ENCODE measurements at places on chromosomes 5 and 9.

DNA sequence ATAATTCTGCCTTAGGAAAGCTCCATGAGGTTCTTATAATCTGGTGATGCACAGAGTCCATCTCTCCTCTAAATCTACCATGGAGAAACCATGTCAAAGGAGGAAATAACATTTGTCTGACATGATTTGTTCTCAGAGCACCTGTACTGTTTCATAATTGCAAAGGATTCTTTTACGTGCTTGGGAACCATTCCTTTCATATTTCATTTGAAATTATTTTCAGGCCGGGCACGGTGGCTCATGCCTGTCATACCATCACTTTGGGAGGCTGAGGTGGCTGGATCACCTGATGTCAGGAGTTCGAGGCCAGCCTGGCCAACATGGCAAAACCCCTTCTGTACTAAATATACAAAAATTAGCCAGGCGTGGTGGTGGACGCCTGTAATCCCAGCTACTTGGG, 65.4 kb downstream of the UGCG start:
- DNase-seq = no peak

DNA sequence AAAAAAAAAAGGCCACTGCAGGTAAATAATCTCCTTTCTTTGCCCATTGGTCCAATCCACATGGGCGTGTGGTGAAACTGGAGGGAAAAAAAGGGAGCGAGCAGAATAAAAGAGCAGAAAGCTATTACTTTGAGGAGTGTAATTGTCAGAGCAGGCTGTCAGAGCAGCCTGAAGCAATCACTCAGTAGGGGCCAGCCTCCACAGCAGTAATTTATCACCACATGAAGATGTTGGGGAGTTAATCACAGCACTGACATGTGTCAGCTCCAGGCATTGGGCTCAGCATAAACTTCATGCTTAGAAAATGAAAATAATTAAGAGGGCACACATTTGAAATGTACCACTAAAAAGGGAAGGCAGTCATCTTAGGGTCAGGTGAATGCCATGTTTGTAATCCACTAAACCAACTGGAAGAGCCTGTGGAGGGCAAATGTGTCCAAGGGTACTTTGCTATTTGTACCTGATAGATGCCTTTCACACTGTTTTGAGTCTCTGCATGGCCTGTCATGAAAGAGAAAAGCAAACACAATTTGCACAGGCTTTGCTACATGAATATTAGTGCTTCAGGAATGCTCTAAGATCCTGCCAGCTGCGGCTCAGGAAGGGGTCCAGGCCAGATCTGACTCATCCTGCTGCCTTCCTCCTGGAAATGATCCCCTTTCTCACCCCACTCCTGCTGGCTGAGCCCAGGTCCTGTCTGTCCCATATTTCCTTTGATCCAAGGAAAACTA, 2.9 kb upstream of the PTGER4 start:
- peak; percentile 25 for DNase-seq

DNA sequence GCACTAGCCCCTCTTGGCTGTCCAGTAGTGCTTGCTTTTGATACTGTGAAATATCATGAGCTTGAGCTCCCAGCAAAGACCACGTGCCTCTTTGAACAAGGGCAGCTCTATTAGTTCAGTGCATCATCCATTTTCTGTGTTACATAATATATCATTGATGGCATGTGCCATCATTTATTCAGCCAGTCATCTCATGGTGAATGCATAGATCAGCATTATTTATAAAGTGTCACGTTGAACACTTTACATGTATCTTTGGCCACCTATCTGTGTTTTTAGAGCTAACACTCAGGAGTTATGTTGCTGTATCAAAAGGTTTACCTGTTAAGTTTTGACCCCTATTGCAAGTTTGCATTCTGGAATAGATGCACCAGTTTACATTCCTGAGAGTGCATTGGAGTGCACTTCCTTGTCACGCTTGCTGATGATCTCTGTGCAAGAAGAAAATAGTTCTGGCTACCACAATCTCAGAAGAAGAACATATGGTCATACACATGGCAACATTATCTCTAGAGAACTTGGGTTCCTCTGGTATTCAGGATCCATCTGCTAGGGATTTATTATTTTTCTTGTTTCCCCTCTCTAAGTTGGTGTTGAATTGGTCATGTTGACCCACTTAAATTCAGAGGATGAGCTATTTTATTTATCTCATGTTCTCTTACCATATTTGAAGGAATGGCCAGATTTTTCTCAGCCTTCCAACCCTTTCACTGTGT, 120.9 kb downstream of the SH3GL2 start:
- DNase-seq = no peak

GRCh38 chr9:77800924-77801551, 152.9 kb upstream of the GNA14 start:
- DNase-seq = no peak

DNA sequence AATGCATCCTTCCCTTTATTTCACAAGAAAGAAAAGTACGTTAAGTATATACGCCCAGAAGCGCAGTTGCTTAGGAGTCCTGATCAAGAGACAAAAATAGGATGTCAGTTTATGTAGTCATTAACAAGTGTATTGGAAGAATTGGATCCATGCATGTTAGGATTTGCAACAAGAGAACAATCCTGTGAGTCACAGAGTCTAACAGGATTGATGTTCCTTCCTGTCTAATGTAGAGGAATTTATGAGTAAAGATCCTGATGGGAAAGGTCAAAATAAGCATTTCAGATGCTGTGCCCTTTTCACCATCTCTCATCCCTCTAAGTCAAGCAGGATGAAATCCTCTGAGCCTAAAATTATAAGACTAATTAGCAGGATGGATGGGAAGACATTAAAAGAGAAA, 406.0 kb upstream of the GRIA1 start:
- DNase-seq = no peak

GRCh38 chr5:33608344-33609041, 167.7 kb downstream of the TARS1 start:
- DNase-seq = no peak

DNA sequence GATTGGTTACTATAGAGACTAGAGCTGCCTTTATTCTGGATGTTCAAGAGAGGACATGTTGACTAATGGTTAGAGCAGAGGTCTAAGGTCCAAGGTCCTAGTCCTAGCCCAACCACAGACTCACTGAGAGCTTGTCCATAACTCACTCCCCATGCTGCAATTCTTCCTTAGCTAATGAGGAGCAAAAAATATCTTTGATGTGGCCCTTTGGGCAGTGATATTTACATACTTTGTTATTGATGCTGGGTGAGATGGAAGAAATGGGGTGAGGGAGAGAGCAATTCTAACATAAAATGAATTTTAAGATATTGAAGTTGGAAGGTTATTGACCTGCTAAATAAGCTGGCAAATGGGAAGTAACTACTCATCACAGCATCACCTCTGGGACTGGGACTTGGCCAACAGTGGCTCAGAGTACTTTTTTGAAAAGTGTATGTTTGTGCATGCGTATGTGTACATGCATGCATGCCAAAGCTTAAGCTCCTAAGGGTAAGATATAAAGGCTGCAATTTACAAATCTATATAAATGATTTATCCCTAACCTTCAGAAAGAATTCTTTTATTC, 58.0 kb upstream of the ANKRD55 start:
- DNase-seq = no peak

GRCh38 chr5:178110511-178110910, 2.8 kb upstream of the N4BP3 start:
- no peak for DNase-seq

DNA sequence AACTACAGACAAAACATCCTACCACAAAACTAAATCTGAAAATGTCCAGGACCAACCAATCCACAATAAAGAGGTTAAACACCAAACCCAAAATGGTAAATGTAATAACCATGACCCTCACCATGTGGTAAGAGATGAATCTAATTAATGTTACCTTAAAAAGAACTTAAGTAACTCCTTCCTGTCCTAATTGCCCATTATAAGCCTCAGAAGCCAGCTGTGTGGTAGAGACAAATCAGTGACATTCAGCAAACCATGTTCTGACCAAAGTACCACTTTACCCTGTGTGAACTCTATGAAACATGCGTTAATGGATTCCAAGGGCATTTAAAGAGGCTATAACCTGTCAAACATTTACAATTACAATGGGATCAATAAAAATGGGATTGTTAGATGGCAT, 25.0 kb downstream of the LPAR1 start:
- no peak for DNase-seq

GRCh38 chr9:37005517-37006140, 28.4 kb downstream of the PAX5 start:
- DNase-seq = no peak

- DNase-seq = no peak
Observed at GRCh38 chr5:26884481-26884880, 153.9 kb downstream of the CDH9 start.

- no peak for DNase-seq
Observed at GRCh38 chr9:130188860-130189481, 16.8 kb downstream of the NCS1 start.

DNA sequence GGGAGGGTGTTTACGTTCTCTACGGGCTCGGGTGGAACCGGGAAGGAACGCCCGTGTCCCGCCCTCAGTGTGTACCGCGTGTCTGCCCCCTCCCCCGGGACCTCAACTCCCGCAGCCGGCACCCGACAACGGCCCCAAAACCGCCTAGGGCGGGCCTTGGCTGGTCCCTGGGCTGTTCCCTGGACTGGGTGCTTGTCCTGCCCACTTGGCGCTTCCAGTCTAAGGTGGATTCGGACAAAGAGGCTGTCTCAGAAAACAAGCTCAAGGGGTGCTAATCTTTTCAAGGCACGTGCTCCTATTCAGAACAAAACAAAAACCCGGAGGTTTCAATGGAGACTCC, 379 bp upstream of the CLK4 start:
- no peak for DNase-seq

DNA sequence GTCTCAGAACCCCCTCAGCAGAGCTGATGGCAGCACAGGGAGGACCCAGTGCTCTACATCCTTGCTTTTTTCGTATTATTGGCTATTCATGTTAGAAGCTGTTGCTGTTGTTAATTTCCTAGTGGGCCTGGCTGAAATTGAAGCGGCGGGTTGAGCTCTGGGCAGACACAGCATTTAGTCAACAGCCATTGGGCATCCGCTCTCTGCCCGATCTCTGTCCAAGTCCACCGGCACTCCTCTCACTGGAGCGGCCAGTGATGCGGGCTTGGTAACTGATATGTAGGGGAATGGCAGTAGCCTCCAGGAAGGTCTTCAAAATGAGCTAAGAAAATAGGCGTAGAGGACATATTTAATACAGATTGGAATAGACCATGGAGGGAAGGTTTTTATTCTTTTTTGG, 1.3 kb upstream of the GARNL3 start:
- no peak for DNase-seq

- DNase-seq = no peak
Observed at GRCh38 chr9:97412626-97413385, 910 bp downstream of the TDRD7 start.

DNA sequence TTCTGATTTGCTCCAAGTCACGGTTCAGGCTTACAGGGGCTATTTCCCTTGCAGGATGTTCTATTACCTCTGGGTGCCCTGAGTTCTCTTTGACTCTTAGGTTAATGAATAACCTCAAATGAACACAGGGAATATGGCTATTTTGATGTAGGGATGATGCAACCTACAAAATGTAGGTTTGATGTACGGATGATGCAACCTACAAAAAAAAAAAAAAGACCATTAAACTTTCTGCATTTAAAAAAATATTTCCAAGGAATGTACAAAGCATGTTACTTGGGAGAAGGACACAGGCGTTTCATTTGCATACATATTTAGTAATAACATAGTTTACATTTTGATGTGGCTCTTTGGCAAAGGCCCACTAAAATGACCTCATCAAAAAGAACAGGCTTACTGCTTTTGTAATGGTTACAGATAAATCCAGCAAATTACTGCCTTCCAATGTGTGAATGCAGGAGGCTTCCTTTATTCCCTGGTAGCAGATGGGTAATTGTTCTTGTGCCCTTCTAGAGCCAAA, 36.3 kb downstream of the ZNF474 start:
- no peak for DNase-seq
